CD4-positive, alpha-beta T cell (primary cell): ENCODE measurements at places on chromosomes 2 and 18.

DNA sequence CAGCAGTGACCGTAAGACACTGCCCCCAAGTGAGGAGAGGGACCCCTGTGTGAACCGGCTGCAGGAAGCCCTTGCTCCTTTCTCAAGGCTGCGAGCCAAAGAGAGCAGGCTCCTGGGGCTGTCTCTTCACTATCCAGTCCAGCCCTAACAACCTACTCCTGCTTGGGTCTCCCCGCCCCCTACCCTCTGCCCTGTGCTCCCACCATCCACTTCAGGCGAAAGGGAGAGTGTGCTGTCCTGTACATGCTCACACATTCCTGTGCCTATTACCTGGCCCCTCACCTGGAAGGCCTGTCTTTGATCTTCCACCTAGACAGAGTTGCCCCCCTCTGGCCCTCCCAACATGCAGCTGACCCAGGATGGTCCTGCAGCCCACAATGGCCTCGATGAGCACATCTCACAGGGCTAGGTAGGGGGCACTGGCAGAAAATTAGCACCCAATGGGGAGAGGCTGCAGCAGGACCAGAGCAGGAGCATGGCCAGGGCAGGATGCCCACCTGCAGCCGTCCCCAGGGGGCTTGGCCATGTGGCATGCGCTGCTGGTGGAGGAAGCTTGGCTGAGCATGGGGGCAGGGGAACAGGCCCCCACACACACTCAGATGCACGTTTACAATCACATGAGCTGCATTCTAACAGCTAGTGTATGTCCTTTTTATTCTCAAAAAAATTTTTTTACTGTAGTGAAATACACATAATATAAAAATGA is 93.5 kb downstream of the POLR1A start:
- DNase-seq: no peak

GRCh38 chr2:101698014-101698843 is 722 bp downstream of the MAP4K4 start:
- no peak for DNase-seq

DNA sequence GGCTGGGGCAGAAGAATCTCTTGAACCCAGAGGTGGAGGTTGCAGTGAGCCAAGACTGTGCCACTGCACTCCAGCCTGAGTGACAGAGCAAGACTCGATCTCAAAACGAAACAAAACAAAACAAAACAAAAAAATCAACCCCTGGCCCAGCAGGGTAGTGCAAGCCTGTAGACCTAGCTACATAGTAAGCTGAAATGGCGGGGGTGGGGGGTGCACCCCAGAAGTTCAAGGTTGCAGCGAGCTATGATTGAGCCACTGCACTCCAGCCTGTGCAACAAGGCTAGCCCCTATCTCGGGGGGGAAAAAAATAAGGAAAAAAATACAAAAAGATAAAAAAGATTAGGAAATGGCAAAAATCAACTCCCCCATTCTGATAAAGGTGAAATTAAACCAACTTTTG is 6.4 kb downstream of the ATL2 start:
- no peak for DNase-seq

DNA sequence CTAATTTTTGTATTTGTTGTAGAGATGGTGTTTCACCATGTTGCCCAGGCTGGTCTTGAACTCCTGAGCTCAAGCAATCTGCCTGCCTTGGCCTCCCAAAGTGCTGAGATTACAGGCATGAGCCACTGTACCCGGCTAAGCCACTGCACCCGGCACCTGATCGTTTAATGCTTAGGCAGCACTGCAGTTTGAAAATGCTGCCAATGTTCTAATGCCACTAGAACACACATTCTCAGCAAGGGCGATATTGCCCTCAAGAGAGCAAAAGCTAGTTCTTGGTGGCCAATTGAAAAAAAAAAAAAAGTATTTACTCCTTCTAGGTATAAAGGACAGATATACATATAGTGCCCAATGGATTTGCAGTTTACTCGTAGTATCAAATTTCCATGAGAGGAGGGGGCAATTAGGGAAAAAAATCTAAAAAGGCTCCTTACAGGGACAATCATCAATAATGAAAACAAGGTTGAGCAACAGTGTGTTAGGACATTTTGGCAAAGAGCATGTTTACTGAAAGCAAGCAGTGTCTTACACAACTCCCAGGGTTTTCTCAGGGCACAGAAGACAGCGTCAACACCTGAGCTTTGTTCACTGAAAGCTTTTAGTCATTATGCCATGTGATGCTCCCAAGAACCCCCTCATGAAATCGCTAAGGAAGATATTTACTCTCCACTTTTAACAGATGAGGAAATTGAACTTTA is 199.9 kb upstream of the PKDCC start:
- DNase-seq: no peak

DNA sequence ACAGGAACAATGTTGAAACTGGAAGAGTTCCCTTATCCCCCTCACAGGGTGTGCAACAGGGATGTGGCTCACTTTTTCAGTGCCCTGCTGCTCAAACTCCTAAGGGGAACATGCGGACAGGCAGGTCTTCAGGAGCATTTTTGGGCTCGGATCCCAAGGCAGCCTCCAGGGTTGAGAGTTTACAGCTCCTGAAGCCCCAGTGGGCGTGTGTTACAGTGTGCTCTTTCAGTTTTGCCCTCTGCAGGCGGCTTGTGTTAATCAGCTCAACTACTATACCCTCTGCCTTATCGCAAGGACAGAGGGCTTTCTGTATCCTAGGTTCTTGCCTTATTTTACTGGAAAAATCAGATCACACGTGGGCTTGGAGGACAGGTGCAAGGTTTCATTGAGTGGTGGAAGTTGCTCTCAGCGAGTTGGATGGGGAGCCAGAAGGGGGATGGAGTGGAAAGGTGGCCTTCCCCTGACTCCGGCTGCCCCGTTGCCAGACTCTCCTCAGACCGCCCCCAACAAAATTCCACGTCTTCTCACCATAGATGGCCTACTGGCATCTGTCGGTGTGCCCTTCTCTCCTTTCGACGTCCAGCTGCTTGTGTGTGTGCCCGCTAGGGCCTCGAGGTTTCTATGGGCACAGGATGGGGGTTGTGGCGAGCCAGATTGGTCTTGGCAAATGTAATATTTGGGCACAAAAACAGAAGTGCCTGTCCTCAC is 541.9 kb downstream of the TMX3 start:
- DNase-seq: no peak
